ENCODE measurements at places on chromosomes 3 and 15.

DNA sequence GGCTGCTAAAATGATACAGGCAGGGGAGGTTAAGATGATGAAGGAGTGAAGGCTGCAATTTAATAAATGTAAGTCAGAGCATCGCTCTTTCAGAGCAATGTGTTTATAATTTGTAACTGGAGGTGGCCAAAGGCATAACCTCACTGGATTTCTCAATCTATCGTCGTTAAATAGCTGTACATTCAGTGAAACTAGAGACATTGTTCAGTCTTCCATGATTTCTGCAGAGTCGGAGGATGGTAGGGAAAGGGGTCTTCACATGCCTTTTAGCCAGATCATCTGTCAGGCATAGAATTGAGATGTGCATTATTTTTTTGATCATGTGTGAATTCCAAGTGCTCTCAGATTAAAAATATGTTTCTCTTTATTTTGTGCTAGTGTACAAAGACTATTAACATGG lies 315.4 kb downstream of the OXSM start:
- no peak for DNase-seq

DNA sequence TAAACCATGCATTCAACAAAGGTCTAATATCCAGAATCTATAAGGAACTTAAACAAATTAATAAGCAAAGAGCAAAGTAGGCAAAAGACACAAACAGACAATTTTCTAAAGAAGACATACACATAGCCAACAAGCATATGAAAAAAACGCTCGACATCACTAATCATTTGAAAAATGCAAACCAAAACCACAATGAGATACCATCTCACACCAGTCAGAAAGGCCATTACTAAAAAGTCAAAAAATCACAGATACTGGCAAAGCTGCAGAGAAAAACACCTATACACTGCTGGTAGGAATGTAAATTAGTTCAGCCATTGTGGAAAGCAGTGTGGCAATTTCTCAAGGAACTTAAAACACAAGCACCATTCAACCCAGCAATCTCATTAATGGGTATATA lies 53.8 kb downstream of the FSIP1 start:
- DNase-seq: no peak

- no peak for DNase-seq
These were observed 30.1 kb upstream of the RPL32 start for GRCh38 chr3:12871404-12871983.

- no peak for DNase-seq
These were observed 85.4 kb downstream of the ADAMTS17 start for GRCh38 chr15:100256101-100256969.

DNA sequence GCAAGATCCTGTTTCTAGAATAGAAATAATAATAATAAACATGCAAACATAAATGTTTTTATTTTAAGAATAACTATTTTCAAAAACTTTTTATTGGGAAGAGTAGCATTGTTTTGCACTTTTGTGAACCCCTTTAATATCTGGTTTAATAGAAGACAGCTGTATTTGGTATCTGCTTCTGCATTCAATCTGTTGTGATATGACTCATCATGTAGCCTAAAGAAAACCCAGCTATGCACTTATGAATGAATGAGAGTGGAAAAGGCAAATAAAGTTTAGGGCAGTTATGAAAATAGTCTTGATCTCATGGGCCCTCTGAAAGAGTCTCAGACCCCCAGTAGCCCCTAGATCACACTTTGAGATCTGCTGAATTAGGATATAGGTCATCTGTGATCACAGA lies 100.4 kb upstream of the PPP2R3A start:
- no peak for DNase-seq

DNA sequence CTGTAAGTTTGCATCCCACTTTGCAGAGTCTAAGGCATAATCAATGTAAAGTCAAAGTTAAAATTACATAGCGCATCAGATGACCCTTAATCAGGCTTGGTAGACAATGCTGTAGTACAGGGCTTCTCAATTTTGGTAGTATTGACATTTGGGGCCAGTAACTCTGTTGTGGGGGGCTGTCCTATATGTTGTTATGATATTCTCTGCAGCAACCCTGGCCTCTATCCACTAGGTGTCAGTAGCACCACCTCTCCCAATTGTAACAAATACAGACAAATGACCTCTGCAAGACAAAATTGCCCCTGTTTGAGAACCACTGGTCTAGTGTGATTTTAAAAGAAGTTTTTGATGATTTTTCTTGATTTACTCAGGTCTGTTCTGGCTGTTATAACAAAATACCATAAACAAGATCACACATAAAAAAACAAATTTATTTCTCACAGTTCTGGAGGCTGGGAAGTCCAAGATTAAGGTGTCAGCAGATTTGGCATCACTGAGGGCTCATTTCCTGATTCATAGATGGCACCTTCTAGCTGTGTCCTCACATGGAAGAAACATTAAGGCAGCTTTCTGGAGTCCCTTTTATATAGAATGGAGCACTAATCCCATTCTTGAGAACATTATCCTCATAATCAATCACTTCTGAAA lies 37.6 kb upstream of the SLC9A9 start:
- DNase-seq: peak; percentile 42

DNA sequence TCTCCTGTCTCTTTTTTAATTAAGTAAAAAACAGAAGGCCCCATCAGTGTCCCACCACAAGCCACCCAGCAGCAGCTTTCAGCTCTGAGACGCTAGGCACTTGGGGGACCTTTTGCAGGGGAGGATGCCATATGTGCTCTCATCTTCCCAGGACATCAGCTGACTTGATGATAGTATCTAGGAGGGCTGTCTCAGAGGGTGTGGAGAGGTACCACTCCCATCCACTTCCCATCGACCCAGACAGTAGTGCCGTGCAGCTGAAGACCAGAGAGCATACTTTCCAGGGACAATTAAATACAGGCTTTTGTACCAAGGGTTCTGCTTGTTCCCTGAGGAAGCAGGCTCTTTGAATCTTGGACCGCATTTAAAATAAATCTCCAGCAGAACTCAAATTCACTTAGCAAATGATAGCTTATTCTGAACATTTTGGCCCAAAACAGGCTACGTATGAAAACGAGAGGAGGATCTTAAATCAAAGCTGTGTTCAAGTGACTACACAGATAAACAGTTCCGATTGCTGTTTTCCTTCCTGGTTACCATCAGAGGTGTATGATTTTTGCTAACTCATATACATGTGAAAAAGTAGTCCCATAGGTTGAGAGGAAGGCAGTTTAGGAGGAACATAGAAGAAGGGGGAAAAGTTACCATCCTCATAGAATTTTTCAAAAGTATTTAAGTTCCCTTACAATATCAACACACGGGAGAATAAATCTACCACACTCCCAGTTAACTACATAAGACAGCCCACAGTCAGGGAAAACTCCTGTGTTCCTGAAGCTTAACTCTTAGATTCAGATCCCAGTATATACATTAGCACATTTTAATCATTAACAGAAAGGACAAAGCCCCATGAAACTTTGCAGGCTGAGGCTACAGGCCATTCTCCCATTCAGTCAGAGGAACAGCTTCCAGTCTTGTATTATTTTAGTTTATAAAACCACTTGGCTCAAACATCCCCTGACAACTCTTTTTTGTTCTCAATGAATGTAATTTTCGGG lies 9.5 kb downstream of the WNT5A start:
- DNase-seq: no peak

DNA sequence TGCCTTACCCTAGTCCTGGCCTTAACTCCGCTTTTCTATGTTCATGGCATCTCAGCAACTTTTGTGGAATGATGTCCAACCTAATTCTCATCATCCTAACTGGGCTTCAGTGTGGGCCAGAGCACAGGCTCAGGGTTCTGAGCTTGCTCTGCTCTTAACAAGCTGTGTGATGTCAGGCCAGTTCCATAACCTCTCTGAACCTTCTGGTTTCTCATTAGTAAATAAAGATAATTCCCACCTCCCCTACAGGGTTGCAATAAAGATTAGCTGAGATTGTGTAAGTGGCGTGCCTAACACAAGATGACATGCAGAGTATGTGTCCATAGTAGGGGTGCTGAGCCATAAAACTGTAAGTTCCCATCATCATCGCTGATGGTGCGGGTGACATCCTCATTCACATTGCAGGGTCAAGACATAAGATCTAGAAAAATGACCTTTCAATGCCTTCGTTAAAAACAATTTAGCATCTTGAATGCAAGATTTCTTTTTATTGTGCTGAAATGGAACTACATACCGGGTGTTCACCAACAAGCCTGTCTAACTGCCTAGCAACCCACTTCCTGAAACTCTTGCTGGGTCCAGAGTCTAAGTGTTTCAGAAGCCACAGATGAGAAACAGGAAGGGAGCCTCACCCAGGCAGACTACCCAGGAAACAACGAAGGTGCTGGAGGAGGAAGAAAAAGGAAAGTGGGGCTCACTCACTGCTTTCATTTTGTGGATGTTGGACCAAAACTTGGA lies 36.2 kb downstream of the CDCP1 start:
- no peak for DNase-seq

- DNase-seq: no peak
These were observed 53.9 kb upstream of the PLXNA1 start for GRCh38 chr3:126928921-126929474.

GRCh38 chr3:100333970-100334487 lies 528 bp upstream of the NIT2 start:
- no peak for DNase-seq

DNA sequence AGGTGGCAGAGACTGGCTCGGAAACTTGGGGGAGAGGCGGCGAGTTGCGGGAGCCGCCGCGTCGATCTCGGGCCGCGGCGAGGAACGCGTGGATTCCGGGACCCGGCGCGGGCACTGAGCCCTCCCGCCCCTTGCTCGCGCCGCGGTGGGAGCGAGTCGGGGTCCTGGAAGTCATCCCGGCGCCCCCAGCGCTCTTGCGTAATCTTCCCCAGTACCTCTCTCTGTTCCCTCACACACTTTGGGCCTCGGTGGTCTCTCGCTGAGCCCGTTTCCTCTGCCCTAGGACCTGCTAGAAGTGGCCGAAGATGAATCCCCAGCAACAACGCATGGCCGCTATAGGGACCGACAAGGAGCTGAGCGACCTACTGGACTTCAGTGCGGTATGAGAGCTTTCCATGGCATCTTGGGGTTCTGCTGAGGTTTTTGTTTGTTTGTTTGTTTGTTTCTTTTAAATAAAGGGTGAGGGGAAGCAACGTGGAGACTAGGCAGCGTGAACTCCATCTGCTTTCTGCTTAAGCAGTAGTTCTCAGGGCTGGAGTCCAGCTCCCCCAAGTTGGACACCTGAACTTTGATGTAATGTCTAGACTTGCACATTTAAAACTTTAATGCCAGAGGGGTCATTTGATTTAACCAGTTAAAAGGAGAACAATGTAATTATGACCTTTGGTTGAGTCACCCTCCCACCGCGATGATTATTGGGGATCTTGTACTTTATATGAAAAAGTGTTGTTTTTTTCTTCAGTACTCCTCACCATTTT lies 1.3 kb downstream of the TCF12 start:
- DNase-seq: peak; percentile 18

DNA sequence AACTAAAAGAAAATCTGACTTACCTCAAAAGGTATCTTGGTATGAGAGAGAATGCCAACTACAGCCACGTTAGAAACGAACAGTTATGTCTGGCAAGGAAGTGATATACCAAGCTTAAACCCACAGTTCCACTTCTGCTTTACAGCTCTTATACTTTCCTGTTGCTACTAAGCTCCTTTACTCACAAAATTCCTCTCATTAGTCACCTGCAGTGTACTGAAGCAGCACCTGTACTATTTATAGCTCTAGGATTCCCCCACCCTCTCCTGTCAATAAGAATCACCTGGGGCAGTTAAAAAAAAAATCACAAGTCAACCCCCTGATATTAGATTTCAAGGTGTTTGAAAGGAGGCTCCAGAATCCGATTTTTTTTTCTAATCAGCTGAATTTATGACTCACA lies 2.9 kb upstream of the TMEM266 start:
- DNase-seq: no peak

DNA sequence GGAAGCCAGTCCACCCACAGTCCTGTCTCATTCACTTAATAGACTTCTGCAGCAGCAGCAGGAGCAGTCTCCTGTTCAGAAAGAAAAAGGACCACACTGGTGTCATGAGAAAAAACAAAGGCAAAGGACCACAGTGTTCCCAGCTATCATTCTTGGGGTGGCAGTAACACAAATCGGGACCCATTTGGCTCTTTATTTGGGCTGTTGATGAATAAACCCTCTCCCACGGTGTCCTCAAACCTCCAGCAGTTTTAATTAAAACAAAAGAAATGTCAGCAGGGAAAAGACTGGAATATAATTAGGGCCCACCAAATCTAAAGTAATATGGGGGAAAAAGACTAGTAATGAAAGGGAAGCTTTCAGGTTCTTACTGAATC lies 210.5 kb upstream of the SLC2A2 start:
- no peak for DNase-seq

DNA sequence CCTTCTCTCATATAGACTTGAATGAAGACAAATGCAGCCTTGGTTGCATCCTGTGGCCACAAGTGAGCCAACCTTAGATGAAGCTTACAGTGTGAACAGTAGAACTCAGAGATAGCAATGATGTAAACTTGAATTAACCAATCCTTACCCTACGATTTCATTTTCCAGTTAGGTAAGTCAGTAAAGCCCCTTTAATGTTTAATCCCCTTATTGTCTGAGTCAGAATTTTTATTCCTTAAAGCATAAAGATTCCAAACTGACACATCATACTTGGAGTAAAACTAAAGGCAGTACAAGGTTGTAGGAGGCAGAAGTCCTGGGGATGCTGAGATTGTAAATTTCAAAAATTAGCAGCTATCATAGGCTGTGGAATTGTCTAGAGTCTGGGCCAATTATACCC lies 507.8 kb upstream of the DPH6 start:
- no peak for DNase-seq

- no peak for DNase-seq
These were observed 4.5 kb upstream of the RPL24 start for GRCh38 chr3:101690972-101691371.
